ENCODE measurements at places on chromosomes 4 and X.
A peak's percentile ranks its signal among the peaks of the same experiment; 100 is the strongest.

DNA sequence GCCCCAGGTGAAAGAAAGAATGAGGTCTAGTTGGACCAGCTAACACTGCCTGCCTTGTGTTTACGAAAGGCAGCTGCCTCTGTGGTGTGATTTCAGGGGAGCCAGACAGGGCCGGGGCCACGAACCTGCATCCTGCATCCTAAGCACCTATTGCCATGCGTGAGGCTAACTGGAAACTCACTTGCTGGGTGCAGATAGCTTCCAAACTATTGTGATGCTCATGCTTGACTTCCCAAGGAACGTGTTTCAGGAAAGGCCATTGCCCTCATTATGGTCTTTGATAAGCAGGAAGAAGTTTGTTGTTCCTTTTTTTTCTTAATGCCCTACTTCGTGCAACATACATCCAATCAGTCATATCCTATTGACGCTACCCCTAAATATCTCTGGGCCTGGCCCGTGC, 2.3 kb upstream of the IRF2 start:
- DNase-seq, result no peak

DNA sequence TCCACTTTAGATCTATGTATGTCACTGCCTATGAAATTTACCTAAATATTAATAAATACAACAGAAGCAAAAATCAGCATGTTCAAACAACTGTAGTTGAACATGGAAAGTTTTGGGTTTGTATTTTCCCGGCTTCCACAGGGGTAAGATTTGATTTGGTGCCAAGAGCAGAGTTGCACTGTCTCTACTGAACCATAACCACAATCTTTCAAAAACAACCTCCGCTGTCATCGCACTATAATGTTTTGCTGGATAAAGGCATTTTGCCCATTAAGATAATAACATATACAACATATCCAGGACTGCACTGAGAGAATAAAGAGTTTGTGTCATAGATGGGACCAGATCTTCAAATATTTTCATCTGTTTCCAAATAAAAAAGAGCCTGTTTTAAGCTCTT, 94.9 kb downstream of the TENM3 start:
- DNase-seq, result no peak

DNA sequence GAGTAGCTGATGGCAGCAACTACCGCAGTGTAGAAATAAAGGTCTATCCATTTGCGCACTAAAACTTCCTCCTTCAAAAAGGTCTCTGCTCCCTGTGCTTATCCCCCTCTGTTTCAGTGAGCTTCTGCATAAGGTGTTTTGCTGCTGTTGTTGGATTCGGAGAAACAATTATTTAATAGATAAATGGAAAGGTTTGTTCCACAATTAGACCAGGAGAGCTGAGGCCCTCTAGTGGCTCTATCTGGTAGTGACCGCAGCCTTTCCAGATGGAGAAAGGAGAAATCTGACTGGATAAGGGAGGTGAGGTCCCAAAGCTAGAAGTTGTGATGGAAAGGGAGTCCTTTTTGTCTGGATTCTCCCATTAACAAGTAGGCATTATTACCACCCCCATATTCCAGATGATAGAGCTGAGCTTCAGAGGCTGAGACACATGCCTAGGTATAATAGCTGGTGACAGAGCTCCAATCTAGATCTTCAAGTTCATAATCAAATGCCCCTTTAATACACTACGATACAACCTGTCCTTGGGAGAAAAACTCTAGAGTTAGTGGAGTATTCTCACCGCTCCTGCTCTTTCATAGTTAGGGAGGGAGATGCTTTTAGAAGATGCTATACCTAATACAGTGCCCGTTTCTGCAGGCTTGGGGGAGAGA, 5.1 kb upstream of the GABRQ start:
- DNase-seq, result peak; percentile 17

GRCh38 chr4:98614662-98615061, 43.7 kb downstream of the TSPAN5 start:
- no peak for DNase-seq

DNA sequence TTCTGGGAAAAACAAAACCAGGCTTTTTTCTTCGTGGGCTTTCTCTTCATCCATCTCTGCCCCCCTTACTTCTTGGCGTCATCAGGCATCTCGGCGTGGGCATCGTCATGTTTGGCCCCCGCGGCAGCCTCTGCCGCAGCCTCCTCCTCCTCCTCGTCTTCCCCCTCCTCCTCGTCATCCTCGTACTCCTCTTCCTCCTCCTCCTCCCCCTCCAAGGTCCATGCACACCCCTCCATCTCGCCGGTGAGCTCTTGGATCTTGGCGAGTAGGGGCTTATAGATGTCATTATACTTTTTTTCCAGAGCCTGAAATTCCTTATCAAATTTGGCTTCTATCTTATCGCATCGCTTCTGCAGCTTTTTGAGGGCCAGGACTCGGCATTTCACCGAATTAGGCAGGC, 488 bp downstream of the NAP1L5 start:
- no peak for DNase-seq

DNA sequence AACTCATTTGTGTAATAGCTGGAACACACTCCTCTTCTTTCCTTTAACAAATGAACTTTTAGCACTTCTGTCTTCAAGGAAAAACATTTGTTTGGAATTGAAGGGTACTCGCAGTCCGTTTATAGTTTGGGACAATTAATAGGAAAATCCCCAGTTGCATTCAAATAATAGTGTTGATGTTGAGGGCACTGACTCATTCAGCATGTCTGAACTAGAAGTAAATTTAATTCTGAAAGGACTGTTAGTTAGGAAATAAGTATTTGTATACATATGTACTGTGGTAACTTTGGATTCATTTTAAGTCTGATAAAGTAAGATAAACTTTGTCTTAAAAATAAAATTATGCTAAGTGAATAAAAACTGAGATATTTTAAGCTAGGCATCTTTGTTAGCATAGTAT, 27.2 kb downstream of the FAM199X start:
- no peak for DNase-seq

GRCh38 chrX:107704181-107704580, 71.4 kb downstream of the TSC22D3 start:
- no peak for DNase-seq

DNA sequence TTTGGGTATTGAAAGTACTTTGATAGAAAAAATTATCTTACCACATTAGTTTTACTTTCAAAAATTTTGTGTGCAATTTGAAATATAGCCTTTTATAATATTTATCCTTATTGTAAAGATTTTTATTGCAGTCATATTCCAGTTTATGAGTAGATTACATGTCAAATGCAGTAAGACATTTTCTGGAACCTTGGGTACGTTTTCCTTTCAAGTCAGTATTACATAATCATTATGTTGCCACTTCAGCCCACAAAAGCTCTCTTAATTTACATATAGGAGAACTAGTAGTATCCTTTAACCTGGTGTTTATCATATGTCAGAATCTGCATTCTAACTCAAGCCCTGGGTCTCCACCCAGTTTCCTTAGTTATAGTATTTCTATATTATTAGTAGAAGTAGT, 98.5 kb downstream of the CENPC start:
- no peak for DNase-seq

- DNase-seq, result no peak
Observed at GRCh38 chrX:3526731-3527130, 180.3 kb upstream of the MXRA5 start.

DNA sequence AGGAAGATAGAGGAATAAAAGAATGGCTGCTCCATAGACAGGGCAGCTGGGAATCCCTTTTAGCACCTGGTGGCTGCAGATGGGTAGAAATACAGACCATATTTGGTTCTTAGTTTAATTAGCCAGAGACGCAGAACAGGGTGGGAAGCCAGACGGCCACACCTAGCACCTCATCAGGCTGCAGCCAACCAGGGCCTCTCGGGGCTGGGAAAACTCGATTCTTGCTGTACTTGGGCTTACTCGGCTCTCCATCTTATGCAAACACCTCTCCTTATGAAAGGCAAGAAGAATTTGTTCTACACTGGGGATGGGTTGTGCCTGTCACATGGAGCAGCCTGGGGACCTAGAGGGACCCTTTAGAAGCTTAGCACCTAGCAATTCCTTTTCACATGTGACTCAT, 19.7 kb downstream of the IRAK1 start:
- no peak for DNase-seq

DNA sequence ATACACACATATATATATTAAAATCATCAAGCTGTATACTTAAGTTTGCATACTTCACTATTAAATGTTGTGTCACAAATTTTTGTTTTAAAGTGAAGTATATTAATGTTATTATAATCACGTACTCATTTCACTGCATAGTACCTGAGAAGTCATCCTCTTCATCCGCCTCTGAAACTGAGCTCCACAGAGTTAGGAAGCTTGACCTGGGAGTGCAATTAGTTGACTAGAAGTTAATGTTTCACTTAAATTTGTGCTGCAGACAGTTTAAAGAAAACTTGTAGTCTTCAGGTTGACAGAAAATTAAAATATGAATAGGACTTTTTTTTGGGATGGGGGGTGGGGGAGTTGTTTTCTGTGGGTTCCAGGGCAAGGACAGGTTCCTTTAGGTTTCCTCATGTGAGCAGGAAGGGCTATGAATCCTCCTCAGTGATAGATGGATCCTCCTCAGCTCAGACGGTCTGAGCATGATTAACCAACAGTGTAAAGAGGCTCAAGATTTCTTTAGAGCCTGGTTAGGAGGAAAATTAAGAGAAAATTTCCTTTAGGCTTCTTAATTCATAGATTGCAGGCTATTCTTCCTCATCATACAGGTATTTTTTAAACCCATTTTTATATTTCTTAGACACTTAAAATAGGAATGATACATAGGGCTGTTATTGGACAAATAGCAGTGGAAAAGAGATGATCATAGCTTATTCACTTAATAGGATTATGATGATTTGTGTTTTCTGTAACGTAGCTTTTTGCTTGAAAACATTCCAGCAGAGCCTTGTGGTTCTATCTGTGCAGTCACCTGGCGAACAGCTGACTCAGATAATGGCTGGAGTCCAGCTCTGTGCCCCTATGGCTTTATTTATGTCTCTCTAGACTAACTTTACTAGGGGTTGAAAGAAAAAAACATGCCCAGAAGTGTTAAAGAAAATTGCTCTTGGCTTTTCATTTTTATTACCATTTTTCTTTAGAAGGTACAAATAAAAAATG, 102.7 kb downstream of the SLC4A4 start:
- no peak for DNase-seq

DNA sequence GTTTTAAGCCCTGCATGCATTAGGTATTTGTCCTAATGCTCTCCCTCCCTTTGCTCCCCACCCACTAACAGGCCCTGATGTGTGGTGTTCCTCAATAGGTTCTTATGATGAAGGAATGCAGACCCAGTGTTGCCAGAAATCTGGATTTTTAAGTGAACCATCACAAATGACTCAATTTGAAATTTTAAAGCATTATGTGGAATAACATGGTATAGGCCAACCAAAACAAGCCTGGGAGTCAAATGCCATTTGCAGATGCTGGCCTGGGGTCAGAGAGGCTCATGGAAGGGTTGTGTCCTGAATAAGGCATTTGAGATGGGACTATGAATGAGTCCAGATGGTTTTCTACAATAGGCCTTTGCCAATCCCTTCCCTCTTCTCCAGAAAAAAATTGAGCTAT, 179.6 kb downstream of the SHROOM3 start:
- DNase-seq, result no peak

- no peak for DNase-seq
Observed at GRCh38 chr4:26542991-26543390, 40.9 kb upstream of the TBC1D19 start.

DNA sequence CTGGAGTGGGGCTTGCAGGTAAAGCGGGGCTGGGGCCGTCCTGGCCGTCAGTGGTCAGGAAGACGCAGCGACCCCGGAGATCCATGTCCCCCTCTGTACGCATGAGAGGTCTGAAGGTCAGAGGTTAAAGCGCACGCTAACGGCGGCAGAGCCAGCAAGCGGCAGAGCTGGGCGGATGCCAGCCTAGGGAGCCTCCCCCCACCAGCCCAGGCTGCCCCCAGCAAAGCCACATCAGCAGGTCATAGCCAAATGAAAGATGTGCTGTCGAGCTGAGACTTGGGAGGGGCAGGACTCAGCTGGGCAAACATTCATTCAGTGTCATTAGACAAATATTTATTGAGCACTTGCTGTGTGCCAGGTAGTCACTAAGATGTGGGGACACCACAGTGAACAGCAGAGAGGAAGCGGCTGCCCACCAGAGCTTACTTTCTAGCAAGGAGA, 593 bp upstream of the JAKMIP1 start:
- DNase-seq, result no peak

DNA sequence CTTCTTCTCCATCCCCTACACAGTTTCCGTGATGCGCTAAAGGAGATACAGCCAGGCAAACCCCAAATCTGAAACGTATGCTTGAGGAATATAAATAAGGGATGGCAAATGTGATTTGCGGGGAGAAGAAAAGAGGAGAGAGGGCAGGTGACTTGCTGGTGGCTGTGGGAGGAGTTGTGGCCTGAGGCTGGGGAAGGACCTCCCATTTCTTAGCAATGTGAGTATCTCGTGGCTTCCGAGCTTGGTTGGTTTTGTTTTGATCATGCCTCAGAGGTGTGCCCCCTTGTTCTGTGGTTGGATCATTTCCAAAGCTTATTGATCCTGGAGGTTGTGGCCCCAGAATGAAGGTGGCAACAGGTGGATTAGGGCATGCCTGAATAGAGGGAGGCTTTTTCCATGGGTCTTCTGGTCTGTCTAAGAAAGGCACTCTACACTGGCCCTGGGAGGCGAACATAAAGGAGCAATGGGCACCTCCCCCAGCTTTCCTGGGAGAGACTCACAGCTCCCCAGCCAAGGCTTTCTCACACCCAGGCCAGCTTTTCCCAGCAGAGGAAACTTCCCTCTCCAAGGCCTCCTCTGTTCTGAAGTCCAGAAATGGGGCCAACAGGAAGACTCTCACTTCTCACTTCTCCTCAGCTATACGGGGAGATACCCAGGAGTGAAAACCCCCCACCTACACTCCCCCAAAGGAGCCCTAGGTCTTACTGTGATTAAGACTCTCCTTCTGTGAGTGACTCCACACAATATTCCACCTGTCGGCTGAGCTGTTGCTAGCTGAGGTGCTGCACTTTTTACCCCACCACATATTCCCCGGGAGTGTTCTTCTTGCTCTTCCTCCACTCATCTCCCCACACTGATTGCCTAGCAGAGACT, 40.0 kb downstream of the C4orf51 start:
- DNase-seq, result no peak

DNA sequence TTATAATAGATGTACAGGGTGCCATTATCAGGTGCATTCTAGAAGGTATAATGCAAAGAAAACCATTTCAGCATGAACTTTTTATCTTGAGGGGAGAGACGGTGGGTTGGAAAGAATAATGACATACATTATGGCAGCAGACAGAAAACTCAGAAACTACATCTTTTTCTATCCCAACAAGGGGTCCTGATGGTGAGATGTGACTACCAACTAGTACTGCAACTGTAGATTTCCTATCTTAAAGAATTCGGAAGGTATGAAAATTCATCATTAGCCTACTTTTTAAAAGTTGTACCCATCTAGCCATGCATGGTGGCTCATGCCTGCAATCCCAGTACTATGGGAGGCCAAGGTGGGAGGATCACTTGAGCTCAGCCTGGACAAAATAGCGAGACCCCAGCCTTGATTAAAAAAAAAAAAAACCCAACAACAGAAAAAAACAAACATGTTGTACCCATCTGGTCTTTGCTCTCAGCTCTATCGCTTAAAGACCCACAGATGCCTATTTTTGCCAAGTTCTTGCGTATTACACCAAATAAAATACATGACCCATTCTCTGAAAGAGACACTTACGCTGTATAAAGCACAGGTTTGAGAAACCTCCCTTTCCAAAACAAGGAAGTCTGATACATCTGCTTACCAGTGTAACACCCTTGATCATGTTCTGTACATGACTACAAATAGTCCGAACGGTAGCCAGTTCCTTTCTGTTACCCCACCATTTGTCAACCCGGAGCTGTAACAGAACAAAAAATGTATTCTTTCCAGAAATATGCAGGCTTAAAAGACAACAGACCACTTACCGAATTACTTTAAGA, 1.6 kb downstream of the RPL9 start:
- DNase-seq, result no peak

GRCh38 chrX:27924718-27925117, 56.5 kb downstream of the DCAF8L1 start:
- DNase-seq, result no peak

- peak; percentile 25 for DNase-seq
Observed at GRCh38 chr4:177051473-177052060, 258.1 kb upstream of the NEIL3 start.

All from AML-193 (cell line).